ENCODE measurements at places on chromosomes 2 and 18.

DNA sequence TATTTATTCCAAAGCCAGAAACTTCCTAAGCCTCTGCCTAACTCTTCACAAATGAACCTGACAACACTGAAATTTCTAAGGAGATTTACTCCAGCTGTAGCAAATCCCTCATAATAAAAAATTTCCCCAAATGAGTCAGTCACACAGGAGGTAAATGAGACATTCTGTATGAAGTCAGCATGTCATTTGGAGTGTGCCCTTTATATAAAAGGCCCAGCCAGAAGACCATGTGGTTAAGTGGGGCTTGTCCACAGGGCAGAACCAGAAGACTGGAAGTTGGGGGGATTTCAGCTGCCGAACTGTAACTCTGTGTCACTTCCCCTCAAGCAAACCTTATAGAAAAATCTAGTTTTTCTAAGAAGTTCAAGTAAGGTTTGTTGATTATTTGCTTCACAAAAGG, 30.2 kb downstream of the NRP2 start:
- DNase-seq, result no peak

GRCh38 chr2:142796161-142796560, 81.3 kb upstream of the KYNU start:
- DNase-seq, result no peak

GRCh38 chr2:209922116-209922515, 80.3 kb upstream of the RPE start:
- DNase-seq, result no peak

DNA sequence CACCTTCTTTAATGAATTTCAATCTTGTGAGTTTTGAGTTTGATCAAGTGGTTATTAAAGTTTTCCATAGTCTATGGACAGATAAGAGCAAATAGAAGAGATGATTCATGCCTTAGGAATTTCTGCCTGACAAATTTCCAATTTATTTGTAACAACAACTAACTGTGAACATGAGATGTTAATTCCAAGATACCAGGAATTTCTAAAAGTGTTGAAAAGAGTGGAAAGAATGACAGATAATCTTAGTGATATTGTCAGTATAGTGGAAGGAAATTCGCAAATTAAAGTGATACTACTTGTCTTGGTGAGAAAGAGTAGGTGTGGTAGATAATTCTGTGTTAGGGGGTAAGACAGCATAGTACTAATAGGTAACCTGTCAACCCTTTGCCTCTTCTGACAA, 82.4 kb downstream of the AGPS start:
- no peak for DNase-seq

DNA sequence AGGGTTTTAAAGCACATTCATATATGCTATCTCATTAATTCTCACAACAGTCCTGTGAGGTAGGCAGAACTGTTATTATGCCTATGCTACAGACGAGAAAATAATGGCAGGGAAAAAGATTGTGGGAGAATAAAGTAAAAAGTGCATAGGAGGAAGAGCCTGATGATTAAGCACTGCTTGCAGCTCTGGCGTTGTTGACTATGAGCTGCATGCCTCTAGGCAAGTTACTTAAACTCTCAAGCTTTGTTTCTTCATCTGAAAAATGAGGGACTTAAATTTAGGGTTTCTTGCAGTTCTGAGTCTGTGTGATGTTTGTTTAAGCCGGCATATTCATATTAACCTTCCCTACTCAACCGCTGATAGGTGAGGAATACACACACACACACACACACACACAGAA, 51.6 kb upstream of the RAPH1 start:
- no peak for DNase-seq

DNA sequence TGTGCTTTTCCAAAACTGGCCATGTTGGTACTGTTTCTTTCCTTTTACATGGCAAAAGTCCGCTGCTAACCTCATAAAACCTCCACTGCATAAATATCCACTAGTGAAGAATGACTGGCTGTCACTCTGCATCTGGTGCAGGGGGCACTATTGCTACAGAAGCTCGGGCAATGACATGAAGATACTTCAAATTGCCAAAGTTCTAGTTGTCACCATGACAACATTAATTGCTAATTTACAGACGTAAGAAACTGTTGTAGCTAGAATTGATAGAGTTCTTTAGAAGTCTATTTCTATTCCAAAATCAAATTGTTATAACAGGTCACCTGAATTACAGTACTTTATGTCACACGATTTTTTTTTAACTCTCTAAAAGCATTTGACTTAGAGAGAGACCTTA, 845 bp downstream of the CFAP210 start:
- peak; percentile 15 for DNase-seq

DNA sequence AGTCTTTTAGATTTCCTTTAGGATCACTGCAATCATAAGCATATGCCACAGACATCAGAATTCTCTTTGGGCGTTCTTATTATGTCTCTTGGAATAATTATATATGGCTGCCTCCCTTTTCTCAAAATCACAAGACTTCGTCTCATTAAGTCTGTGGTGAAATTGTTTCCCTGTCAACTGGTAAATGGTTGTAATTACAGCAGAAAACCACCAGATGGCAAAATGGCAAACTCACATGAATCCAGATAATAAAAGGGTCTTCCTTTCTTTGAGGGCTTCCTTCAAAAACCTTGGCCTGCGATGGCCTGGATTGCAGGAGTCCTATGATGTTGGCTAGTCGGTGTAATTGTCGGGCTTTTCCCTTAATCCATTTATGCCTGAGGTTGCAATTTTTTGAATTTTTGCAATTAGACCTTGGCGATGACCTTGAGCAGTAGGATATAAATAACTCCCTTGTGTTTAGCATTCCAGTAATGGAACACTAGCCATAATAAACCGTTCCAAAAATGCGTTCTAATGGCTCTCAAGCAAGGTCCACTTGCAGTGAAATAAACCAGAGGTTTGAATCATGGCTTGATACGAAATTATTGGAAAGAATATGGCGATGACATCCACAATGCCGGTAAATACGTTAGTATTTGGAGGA, 656.4 kb downstream of the MBD2 start:
- DNase-seq, result peak; percentile 60

DNA sequence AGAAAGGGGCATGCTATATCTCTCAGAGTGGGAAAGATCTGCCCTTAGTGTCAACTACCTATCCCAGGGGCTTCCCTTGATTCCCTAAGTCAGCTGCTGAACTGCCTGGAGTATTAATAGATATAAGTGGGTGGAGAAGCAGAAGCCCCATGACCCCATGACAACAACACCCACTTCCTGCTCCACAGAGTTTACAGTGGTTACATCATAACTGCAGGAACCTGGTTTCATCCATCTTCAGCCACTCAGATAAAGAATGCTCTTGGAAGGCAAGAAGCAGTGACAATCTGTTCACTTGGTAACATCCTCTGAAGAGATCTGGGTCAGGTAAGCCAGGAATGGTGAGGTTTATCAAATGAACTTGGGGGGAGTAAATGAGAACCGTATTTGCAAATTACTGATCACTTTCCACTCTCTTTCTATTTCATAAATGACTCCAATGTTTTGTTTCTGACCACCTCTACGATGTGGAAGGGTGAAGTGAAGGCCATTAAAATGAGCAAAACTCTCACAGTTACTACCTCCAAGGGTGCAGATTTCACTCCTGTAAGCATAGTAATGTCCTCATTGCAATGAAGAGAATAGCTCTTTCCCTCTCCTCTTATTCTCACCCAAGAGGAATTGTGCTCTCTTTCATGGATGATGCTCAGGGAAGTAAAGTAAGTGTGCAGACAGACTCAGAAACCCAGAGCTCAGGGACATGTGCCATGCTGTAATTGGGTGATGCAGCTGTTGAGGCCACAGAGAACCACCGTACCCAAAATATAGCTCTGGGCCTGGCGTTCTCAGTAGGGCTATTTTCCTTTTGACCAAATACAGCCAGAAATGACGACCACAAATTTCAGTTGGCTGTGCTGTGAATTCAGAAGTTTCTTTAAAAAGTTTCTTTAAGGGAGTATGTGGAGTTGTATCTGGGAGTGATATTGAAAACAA, 192.8 kb upstream of the APCDD1 start:
- no peak for DNase-seq

GRCh38 chr2:221529177-221529942, 42.7 kb downstream of the EPHA4 start:
- DNase-seq, result no peak

GRCh38 chr2:69983392-69983966, 22.0 kb upstream of the ASPRV1 start:
- no peak for DNase-seq

- peak; percentile 88 for DNase-seq
These were observed 69.3 kb upstream of the MCFD2 start for GRCh38 chr2:46984642-46985476.

DNA sequence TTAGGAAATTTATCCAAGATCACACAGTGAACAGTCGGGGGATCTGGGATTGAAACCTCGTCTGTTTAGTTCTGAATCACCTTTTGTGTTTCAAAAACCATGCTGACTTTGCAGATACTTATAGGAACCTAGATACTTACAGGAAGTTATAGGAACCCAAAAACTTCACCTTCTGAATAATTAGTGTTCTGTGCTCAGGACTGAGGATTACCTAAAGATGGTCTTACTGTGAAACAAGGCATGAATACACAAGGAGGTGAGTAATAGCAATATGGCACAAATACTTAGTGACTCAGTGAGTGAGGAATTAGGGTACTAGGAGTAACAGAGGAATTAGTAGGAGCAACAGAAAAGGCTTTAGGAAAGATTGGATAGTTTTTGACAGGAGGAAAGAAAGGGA, 145.5 kb downstream of the LRATD1 start:
- no peak for DNase-seq

- DNase-seq, result no peak
These were observed 85.9 kb downstream of the SKA1 start for GRCh38 chr18:50460716-50461115.

GRCh38 chr18:78001811-78002210, 752.2 kb downstream of the GALR1 start:
- DNase-seq, result no peak

DNA sequence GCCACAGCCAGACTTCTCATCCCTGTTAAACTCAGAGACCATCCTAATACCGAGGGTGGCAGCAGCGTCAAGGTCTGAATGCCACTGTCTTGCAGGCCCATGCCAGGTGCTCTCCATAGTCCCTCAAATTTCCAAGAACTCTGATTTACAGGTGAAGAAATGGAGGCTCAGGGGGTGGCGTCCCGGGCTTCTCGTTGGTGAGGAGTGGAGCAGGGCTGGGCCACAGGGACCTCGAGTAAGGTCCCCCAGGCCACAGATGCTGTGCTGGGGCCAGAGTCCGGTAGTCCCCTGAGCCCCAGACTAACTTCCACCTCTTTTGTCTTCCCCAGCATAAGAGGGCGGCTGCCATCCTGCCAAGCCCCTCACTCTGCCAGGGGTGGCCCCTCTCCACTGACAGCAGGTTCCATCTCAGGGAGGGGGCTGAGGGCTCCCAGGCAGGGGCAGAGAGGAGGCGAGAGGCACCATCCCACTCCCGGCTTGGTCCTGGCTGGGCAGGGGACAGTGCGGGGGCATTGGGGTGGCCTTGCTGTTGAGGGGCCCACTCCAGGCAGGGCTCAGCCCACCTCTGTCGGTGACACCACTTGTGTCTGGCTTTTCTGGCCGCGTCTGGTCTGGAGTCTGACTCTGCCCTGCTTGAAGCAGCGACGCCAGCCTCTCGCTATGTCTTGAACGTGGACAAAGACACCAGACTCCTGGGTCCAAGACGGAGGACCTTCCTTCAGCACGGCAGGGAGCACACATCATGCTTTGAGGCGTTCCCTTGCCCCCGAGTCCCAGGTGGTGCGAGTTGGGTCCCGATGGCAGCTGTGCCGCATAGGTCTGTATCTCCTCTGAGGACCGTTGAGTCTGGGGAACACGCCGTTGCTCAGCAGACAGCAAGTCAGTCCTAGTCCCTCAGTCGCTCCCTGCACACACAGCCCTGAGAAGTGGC, 15.9 kb upstream of the KLHL30 start:
- DNase-seq, result no peak

- DNase-seq, result no peak
These were observed 40.9 kb upstream of the PPP4R1 start for GRCh38 chr18:9655232-9655767.

DNA sequence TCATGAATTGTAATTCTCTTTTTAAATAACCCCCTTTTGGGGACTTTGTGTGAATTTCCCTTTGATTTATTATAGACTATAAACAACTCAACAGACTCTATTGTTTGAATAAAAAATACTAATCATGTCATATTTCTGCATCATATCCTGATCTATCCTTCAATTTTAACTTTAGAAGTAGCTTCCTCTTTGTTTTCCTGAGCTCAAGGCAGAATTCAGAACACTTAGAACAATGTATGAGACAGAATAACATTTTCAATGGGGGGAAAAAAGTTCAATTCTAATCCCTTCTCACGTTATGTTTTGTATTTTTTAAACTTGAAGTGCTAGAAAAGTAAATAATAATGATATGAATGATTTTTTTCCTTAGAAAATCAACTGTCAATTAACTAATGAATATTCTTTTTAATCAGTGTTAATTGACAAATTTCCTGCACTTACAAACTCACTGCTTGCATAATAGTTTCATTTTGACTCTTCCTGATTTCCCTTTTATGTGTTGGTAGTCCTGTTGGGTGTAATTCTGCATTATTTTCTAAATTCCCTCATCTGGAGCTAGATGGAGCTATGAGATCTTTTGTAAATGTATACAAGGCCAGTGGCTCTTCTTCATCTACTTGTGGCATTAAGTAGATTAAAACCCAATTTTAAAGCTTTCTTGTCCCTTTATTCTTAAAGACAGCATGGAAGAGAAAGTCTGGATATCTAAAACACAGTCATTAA, 326.1 kb downstream of the PARD3B start:
- peak; percentile 84 for DNase-seq

DNA sequence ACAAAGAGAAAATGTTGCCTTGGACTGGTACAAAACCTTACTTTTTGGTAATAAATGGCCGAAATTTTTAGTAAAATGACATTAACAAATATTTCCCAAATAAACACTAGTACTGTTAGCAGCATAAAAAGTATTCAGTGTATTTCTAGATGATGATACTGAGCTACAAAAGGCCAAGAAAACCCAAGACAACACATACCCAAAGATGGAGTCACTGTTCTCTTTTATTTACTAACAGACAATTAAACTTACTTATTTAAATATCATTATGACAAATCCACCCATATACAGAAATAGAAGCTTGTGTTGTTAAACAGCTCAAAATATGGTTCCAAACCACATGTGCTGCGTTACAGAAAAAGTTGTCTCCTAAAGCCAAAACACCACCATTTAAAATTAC, 239.9 kb downstream of the ZEB2 start:
- no peak for DNase-seq

GRCh38 chr2:240685771-240686371, 3.2 kb upstream of the AQP12B start:
- DNase-seq, result no peak

DNA sequence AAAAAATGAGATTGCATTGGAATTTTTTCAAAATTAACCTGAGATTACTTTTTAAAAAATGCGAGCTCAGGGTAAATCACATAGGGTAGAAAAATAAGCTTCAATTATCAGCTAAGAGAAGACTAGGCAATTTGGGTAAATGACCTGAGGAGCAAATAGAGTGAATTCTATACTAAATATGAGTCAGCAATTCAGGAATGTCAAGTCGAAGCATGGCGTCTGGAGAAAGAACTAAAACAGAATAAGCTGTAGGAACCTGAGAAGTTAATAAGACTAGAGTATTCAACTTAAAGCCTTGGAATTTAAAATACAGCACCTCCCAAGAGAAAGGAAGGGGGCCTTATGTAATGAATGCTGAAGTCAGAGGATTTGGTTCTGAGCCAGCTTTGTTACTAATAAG, 487.0 kb downstream of the SUCLG1 start:
- no peak for DNase-seq

- DNase-seq, result no peak
These were observed 14.8 kb downstream of the TWIST2 start for GRCh38 chr2:238862701-238863100.

- DNase-seq, result no peak
These were observed 26.6 kb upstream of the GLI2 start for GRCh38 chr2:120708944-120709607.

- no peak for DNase-seq
These were observed 205.1 kb upstream of the DPP10 start for GRCh38 chr2:114237331-114237730.

All from pons (tissue), 1 donor.